GM04503 (cell line): ENCODE measurements at places on chromosomes 12 and 14.

DNA sequence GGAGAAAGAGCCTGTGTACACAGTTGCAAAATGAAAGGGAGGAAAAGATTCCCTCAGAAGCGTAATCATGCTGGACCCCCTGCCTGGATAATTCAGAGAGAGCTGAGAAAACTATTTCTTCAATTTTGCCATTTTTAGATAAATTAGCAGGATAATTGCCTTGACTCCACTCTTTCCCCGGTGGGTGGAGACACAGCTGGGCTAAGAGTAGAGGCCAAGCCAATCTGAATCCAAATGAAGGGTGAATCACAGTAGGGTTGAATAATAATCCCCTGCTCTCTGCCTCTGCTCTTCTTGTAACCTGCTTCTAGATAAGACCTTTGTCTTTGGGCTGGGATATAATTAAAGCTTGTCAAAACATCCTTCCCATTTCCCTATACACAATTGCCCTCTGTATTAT lies 150.1 kb downstream of the CAPZA3 start:
- no peak for DNase-seq

- DNase-seq: no peak
These were observed 25.1 kb downstream of the ADGRD1 start for GRCh38 chr12:130978785-130979184.

- no peak for DNase-seq
These were observed 164.6 kb upstream of the PARP11 start for GRCh38 chr12:4037747-4038312.

DNA sequence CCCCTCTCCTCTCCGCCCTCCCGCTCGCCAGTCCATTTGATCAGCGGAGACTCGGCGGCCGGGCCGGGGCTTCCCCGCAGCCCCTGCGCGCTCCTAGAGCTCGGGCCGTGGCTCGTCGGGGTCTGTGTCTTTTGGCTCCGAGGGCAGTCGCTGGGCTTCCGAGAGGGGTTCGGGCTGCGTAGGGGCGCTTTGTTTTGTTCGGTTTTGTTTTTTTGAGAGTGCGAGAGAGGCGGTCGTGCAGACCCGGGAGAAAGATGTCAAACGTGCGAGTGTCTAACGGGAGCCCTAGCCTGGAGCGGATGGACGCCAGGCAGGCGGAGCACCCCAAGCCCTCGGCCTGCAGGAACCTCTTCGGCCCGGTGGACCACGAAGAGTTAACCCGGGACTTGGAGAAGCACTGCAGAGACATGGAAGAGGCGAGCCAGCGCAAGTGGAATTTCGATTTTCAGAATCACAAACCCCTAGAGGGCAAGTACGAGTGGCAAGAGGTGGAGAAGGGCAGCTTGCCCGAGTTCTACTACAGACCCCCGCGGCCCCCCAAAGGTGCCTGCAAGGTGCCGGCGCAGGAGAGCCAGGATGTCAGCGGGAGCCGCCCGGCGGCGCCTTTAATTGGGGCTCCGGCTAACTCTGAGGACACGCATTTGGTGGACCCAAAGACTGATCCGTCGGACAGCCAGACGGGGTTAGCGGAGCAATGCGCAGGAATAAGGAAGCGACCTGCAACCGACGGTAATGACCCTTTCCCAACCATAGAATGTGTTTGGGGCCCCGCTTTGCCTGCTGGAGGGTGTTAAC lies 615 bp downstream of the CDKN1B start:
- no peak for DNase-seq

DNA sequence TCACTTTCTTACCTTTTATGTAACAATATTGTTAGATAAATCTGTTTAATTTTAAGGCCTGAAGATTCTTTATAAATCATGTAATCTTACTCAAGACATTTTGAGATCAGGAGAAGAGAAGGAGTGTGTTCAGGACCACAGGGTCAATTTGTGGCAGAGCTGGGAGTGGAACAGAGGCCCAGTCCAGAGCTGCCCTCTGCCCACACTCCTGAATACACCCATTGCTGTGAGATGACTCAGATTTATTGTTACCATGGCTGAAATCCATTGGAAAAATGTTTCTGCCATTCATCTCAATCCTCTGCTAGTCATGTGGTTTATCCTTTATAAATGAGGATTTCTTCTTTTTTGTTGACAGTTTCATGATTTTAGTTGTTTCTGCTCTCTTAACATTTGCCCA lies 100.5 kb upstream of the STXBP6 start:
- no peak for DNase-seq

DNA sequence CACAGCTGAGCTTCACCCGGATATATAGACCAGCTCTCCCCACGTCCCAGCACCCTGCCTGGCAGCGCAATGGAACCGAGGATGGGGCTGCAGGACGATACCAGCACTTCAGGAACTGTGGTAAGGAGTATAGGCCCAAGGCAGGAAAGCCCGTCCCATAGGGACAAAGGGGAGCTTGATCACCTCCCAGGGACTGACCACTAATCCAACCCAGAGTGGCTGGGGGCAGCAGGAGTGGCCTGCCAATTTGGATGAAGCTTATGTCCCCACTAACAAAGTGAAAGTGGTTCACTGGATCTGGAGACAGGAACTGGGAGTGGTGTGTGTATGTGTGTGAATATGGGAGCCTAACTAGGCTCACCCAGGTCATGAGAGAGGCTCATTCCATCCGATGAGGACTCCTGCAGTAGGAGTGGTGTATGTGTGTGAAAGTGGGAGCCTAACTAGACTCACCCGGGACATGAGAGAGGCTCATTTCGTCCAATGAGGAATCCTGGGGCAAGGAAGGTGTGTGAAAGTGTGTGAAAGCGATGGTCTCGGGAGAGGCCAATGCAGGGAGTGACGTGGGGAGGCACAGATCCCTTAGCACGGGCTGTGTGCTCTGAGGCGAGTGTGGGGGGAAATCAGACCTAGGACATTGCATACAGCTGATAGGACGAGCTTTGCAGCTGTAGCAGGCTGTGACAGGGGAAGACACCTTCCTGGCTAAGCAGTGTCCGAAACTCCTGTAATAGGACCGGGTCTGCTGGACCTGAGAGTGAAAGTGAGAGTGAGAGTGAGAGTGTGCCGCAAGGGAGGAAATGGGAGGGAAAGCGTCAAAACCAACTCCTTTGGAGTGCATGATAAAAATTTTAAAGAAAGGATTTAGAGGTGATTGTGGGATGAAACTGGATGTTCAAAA lies 25.7 kb downstream of the KLRK1 start:
- no peak for DNase-seq

DNA sequence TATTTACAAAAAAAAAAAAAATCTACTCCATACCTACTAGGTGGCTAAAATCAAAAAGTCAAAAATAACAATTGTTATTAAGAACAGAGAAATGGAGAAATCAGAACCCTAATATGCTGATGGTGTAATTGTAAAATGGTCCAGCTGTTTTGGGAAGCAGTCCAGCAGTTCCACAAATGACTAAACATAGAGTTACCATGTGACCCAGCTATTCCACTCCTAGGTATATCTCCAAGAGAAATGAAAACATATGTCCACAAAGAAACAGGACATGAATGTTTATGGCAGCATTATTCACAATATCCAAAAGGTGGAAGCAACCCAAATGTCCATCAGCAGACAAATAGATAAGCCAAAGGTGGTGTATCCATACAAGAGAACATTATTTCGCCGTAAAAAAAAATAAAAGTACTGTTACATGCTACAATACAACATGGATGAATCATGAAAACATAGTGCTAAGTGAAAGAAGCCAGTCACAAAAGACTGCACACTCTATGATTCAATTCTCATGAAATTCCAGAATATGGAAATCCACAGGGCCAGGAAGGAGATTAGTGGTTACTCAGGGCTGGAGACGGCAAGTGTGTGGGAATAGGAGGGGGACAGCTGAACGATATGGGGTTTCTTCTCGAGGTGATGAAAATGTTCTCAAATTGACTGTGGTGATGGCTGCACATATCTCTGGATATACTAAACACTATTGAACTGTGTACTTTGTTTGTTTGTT lies 9.1 kb upstream of the DPF3 start:
- DNase-seq: no peak

DNA sequence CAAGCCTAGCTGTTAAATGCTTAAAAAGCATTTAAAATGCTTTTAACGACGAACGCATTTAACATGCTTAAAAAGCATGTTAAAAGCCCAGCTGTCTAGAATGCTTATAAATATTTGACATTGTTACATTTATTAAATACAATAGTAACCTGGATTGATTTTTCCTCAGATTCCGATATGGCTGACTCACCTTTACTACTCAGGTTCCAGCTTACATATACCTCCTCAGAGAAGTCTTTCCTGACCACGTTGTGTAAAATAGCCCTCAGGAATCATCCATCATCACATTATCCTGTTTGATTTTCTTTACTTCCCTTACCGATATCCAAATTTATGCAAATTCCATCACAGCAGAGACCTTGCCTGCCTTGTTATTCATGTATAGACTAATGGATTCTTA lies 51.4 kb downstream of the SLC41A2 start:
- no peak for DNase-seq

DNA sequence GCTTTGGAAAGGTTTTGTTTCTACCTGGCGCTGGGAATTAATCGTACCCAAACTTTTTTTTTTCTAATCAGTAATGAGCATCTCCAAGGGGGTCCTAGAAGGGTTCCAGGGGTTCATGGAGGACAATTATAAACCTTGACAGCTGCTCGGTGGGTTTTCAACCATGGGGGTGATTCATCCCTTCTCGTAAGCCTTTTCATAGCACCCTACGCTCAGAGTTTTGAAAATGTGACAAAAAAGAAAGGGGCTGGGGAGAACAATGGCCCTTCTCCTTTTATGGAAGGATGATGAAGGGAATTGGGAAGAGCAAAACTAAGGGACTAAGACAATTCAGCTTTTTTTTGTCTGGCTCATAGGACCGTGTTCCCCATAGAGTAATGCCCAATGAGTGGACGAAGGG lies 196.7 kb downstream of the ZFP36L1 start:
- DNase-seq: no peak

DNA sequence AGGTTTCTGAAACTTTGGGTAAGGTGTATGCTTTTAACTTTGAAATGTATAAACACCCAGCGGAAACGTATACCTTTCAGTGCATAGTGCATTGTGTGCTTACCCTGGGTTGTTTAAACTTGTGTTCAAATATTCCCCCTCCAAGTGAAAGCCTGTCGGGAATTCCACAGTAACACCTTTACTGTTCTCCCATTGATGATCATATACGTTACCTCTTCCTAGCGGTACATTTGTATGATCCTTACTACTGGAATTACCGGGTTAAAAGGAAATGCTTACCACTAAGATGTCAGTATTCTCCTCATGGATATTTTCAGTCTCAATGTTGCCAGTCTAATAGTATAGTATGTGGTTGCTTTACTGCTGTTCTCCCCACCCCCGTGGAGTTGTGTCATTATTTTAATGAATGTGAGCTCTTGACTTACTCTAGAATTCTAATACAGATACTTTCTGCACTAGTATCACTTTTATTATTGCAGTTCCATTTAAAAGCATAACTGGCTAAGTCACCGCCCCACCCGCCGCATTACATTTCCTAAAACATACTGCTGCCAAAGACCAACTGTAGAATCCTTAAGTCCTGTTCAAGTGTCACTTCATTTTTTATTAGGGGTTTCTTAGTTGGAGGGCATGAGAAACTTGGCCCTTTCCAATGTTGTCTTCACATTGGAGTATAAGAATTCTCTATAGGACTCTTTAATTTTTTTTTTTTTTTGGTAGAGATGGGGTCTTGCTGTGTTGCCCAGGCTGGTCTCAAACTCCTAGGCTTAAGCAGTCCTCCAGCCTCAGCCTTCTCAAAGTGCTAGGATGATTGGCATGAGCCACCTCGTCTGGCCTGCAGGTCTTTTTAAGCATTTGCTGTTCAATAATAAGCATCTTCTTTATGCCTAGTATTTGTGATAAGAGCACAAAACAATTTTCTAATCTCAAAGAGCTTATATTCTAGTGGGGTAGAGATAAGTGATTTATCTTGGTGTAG lies 24.9 kb downstream of the NUDT4 start:
- no peak for DNase-seq

GRCh38 chr14:71380271-71380670 lies 473.0 kb downstream of the PCNX1 start:
- DNase-seq: peak; percentile 71

DNA sequence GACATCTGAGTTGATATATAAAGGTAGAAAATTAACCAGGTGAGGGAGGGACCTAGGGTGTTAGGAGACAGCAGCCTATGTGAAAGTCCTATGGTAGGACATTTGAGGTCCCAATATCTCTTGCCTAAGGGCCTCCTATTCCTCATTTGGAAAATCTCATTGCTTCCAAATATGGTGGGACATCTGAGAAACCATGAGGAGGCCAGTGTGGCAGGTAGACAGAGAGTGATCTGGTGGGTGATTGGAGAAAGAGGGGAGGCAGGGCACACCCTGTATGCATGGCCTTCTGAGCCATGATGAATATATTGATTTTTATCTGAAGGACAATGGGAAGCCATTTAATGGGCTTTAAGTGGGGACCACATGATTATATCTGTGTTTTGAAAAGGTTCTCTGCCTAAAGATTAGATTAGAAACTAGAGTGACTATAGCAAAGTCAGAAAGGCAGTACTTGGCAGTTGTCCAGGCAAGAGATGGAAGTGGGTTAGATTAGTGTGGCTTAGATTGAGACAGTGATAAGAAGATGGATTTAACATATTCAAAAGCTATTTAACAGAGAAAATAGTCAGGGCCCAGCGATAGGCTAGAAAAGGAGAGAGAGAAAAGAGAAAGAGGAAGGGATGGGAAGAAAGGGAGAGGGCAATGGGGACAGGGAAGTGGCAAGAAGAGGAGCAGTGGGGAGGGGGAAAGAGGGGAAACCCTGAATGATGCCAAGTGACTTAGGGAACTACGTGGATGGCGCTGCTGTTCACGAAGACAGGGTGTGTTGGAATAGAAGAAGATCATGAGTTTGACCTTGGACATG lies 237.2 kb upstream of the SRRM4 start:
- DNase-seq: no peak

- no peak for DNase-seq
These were observed 5.1 kb downstream of the C12orf56 start for GRCh38 chr12:64385468-64385867.

- no peak for DNase-seq
These were observed 49.0 kb upstream of the EGLN3 start for GRCh38 chr14:33999771-34000291.

- DNase-seq: no peak
These were observed 232.9 kb upstream of the CRY1 start for GRCh38 chr12:107326237-107326636.

DNA sequence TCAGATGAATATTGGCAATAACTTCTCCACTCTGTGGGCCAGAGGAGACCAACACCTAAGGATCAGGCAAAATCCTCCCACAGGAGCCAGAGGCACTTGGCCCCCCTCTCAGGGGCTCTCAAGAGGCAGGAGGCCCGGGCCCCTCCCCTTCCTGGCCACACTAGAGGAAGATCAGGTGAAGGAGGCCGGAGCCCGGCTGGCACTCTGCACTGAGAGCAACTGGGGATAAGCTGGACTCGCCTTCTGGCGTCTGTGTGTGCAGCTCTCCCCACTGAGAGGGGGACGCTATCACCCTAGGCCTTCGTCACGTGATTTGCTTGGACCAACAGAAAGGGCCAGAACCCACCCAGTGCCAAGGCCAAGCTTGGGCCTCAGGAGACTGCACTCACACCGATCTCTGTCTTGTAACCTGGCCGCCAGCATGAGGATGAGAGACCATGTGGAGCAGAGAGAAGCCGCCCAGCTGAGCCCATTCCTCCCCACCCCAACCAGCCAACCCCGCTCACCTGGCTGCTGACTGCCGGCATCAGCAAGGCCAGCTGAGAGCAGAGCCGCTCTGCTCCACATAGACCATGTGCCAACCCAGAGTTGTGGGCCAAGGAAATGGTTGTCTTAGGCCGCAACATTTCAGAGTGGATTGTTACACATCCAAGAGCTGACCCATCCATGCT lies 64.0 kb downstream of the NOC4L start:
- no peak for DNase-seq
